Hepatocyte (in vitro differentiated cells): ENCODE measurements at places on chromosomes 3 and 15. TPM values are rescaled to one million over a fixed set of nuclear protein-coding genes. Genes with fewer than 3 reads are reported as not detected.
A peak's percentile ranks its signal among the peaks of the same experiment; 100 is the strongest.

The C3orf22 gene
- total RNA-seq: not detected in 2 replicates

The EEFSEC gene
- total RNA-seq: 9.2 and 9.8 TPM in 2 replicates

The POPDC2 gene
- total RNA-seq: 2.7 and 3.9 TPM in 2 replicates

The FETUB gene
- total RNA-seq: 5.7 and 7.2 TPM in 2 replicates

DNA sequence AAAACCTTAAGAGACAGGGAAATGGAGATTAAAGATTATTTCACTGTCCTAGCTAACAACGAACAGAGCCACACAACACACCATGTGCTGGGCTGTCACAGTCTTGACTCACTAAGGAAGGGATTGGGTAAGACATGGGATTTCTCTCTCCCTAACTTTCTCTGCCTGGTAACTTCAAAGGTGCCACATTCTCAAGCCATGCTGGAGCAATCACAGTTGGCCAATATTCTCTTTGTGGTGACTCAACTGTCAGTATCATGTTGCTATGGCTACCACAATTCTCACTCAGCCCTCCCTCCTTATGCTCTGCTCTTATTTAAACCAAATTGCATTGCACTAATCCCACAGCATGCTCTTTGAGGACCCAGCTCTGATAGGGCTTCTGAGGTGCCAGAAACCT is 74.0 kb downstream of the OXNAD1 start:
- DNase-seq: peak; percentile 68

- DNase-seq: no peak
Observed at GRCh38 chr3:172155897-172156585, 116.7 kb downstream of the FNDC3B start.

DNA sequence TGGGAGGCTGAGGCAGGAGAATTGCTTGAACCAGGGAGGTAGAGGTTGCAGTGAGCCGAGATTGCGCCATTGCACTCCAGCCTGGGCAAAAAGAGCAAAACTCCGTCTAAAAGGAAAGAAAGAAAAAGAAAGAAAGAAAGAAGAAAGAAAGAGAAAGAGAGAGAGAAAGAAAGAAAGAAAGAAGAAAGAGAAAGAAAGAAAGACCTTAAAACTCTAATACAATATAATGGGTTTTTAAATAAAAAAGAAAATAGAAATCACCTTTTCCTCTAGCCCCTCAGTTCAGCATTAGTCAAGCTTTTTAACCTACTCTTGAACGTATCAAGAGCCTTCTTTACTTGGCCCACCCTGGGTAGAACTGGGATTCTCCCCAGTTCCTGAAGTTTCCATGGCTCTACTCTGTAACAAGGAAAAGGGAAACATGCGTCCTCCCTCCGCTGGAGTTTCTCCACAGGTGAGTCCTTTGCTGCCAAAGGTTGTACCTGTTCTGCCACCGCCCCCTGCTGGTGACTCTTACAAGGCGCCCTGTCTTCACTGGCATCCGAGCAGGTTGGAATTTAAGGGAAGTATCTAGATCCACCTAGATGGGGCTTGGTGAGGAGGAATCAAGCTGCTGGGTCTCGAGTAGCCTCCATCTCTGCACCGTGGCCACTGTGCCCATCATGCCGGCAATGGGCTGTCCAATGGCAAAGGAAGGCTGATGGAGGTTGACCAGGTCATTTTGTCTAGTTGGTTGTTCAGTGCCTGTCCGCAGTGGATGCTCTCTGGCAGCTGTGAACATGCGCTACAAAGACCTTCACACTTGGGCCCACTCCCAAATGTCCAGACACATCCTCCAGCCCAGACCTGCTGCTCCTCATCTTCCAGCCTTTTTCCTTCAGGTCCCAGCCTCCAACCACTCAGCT is 20.6 kb upstream of the EPHB3 start:
- peak; percentile 93 for DNase-seq

GRCh38 chr3:52600258-52600657 is 63.9 kb downstream of the UQCC5 start:
- no peak for DNase-seq

DNA sequence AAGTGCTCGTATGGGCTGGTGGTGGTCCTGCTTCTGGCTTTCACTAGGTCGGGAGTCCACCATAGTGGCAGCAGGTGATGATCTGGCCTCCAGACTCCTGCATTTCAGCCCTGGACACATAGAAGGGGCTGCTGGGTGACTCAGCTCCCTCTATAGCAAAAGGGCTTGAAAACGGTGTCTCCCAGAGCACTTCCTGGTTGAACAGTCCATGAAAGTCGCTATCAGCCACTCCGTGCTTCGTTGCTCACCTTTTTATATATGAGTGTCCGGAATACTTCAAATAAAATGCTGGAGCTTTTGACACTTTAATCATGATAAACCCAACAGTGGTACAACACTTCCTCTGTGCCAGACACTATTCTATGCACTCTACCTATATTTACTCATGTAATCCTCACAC is 213.2 kb downstream of the PDZRN3 start:
- no peak for DNase-seq

DNA sequence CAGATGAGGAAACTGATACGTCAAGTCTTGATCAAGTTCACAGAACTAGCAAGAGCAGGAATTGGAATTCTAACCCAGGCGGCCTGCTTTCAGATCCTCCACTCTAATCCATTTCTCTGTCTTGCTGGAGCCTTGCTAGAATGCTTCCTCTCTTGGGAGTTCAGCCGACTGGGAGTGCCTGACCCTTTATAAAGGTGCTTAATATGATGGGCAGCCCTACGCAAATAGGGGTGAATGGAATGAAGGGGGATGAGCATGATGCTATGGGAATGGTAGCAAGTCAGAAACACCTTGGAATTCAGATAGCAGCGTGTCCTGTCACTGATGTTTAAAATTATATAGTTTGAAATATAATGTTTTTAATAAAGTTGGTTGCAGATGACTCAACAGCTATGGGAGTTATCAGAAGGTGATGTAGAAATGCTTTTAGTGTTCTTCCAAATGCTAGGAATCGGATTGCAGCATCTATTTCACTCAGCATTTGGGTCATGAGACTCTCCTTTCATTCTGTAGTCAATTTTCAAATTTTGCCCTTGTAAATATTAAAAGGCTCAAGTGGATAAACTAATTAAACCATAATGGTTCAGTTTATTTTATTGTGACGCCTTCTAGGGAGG is 150.7 kb downstream of the FNDC3B start:
- DNase-seq: no peak
